ENCODE measurements at places on chromosomes 2 and 18.

DNA sequence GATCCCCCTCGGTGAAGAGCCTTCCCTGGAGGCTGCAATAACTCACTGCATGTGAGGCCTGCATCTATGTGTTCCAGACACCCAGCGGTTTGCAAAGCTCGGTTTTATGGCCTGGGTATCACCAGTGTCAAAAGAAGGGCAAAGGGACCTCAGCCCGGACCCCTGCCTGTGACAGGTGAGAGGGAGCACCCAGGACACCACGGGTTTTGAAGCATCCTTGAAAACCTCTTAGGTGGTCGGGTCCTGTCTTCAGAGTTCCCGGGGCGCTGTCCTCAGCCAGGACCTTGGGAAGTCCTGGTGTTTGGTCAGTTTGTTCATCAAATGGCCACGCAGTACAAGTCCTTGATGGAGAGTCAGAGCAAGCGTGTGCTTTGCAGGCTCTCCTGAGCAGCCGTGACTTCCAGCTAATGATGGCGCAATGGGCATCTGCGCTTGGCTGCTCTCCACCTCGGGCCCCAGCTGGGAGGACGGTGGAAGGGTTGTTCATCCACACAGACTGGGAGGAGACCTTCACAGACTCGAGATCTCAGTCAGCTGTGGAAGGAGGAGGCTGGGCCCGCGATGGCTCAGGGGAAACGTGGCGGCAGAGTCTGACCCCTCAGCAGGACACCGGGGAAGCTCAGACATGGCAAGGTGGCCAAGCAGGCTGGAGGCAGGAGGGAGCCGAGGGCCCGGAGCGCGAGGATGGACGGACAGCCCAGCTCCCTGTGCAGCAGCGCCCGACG, 113.1 kb upstream of the GPC1 start:
- no peak for DNase-seq

- DNase-seq: peak; percentile 65
These were observed 144.1 kb downstream of the ZFP36L2 start for GRCh38 chr2:43082111-43082894.

GRCh38 chr18:34795070-34795732, 85.1 kb downstream of the DTNA start:
- no peak for DNase-seq

DNA sequence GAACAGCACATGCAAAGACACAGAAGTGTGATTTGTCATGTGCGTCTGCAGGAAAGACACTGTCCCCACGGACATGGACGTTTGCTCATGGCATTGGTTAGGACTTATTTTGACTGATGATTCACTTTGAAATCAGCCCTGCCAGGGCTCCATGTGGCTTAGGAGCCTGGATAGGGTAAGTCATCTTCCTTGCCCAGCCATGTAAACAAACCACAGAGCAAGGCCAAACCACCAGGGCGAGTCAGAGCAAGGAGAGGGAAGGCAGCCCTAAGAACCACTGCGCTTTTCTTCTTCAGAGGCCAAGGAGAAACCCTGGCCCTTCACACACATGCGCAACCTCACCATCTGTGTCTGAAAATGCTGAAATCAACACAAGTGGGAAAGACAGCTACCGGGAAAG, 88.8 kb downstream of the GFPT1 start:
- DNase-seq: peak; percentile 22

- no peak for DNase-seq
These were observed 531.5 kb upstream of the SALL3 start for GRCh38 chr18:78448106-78448505.
